ENCODE measurements at places on chromosomes 4 and X. TPM values are rescaled to one million over a fixed set of nuclear protein-coding genes. Genes with fewer than 3 reads are reported as not detected.

The IGFBP7 gene
- 338 TPM for polyA plus RNA-seq

GRCh38 chrX:48854898-48855297 lies 19.5 kb upstream of the PCSK1N start:
- DNase-seq, result no peak

DNA sequence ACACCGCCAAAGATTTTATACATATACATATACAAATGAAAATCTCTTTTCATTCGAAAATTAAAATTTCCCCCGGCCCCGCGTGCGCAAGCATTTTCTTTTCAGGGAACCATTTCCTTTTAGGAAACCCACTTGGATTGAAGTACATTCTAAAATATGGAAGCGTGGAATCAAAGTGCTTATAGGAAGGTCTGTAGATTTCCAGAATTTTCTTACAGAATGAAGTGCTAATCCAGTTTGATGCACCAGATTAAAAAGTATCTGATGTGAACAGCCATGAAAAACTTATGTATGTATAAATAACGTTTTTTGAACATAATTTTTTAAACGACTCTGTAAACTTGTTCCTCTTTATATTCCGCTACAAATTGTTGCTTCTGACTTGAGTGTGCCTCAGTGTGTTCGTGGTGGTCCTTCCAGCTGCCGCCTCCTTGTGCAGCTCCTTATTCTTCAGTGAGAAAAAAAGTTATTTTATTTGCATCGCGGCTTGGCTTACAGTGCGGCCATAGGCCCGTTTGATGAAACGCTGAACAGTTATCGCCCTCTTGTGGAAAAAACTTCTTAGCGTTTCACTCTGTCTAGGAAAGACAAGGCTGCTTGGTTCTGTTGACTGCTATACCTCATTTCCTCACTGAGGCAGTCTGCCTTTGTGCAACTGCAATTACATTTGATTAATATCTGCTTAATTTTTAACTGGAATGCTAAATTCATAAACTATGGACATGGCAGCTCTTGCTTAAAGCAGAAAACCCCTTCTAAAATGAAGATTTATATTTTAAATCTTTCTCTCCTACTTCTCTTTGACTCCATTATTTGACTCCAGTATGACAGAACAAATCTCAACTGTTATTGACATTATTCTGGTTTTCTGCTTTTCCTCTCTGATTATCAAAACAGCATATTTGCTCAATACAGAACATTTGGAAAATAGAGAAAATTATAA lies 4.7 kb upstream of the NKX6-1 start:
- DNase-seq, result peak; percentile 66

DNA sequence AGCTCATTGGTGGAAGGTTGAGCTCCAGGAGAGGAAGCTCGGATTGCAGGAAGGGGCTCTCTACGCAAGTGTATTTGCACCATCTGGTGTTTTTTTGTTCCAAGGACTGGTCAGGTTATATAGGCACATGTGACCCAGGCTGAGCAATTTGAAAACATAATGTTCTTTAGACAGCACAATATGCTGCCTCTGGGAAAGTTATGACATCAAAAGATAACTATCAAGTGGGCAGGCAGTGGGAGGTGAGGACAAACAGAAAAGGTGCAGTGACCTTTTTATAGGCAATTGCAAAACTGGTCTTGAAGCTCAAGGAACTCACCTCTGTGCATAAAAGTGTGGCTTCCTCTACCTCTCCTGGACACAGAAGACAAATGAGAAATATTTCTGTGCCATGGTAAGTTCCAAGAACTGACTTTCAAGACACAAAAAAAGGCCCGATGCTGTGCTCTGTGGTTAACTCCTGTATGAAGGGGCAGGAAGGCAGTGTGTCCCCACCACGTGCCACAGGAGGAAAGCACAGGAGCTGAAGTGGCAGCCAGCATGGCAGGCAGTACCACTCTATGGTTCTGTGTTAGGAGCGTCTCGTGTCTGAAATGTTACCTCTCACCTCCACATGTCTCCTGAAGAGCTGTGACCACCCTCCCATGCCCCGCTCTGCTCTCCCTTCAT lies 128.6 kb downstream of the SHROOM3 start:
- no peak for DNase-seq

- DNase-seq, result no peak
Measured at GRCh38 chrX:119292445-119292844, 56.4 kb downstream of the PGRMC1 start.

The PPEF1 gene
- polyA plus RNA-seq, result not detected

- DNase-seq, result no peak
Measured at GRCh38 chr4:108714880-108715279, 48.0 kb downstream of the ETNPPL start.

DNA sequence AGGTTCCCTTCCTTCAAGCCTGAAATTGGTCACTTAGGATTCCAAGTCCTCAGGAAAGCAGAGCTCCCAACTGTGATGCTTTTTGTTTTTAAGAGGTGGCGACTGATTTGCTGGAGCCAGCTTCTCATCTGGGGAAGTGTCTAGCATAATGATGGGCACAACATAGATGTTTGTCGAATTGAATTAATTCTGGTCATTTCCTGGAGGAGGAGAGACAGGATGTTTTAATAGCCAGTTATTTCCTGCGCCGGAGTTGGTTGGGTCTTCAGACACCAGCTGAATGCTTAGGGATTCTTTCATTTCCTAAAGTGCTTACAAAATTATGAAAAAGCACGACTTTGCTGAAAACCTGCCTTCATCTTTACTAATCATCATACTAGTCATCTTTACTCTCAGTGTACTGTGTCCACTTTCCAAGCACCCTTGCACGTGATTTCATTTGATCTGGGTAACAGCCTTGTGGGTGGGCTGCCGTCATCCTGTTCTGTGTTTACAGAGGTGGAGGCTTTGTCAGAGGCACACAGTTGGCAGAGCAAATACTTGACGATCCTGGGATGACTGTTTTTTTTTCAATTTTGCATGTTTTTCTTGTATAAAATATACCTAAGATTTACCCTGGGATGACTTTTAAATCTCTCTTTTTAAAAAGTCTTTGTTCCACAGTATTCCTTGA lies 49.5 kb downstream of the RGS12 start:
- peak; percentile 95 for DNase-seq

DNA sequence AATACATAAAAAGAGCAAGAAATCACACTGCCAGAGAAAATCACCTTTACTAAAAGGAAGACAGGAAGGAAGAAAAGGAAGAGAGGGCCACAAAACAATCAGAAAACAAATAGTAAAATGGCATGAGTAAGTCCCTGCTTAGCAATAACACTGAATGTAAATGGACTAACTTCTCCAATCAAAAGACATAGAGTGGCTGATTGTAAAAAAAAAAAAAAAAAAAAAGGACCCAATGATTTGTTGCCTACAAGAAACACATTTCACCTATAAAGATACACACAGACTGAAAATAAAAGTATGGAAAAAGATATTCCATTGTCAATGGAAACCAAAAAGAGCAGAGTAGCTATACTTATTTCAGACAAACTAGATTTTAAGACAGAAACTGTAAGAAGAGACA lies 12.6 kb downstream of the CENPU start:
- no peak for DNase-seq

- DNase-seq, result no peak
Measured at GRCh38 chrX:4675686-4676300, 962.3 kb upstream of the PRKX start.

DNA sequence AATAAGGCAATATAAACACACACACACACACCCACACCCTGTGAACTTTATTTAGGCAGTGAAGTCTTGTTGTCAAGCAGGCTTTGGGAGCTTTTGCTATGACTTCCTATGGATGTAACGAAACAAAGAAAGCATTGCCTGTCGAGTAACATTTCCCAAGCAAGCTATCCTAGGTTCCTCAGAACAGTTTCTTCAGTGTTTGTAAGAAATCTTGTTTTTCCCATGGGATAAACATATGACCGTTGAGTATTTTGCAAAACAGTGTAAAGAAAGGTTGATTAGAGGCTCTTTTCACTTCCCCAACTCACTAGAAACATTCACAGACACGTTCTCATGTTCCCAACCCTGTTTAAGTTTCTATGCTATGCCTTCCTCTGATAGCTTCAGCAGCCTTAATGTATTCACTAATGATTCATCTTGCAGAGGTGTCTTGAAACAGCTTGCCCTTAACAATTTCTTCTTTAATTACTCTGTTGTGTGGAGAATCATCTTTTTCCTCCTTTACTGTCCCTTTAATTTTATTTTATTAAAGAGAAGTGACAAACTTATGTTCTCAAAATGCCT lies 1947.1 kb upstream of the TENM3 start:
- DNase-seq, result no peak

- no peak for DNase-seq
Measured at GRCh38 chr4:152805818-152806217, 26.1 kb downstream of the ARFIP1 start.
